ENCODE measurements at places on chromosomes 6 and 20.

GRCh38 chr6:63807056-63807455, 171.5 kb downstream of the PHF3 start:
- DNase-seq, result no peak

- DNase-seq, result peak; percentile 99
Observed at GRCh38 chr20:32474967-32475811, 109.9 kb downstream of the NOL4L start.

GRCh38 chr6:135465307-135465706, 32.2 kb downstream of the AHI1 start:
- no peak for DNase-seq

- DNase-seq, result no peak
Observed at GRCh38 chr6:83770910-83771309, 62.0 kb upstream of the SNAP91 start.

DNA sequence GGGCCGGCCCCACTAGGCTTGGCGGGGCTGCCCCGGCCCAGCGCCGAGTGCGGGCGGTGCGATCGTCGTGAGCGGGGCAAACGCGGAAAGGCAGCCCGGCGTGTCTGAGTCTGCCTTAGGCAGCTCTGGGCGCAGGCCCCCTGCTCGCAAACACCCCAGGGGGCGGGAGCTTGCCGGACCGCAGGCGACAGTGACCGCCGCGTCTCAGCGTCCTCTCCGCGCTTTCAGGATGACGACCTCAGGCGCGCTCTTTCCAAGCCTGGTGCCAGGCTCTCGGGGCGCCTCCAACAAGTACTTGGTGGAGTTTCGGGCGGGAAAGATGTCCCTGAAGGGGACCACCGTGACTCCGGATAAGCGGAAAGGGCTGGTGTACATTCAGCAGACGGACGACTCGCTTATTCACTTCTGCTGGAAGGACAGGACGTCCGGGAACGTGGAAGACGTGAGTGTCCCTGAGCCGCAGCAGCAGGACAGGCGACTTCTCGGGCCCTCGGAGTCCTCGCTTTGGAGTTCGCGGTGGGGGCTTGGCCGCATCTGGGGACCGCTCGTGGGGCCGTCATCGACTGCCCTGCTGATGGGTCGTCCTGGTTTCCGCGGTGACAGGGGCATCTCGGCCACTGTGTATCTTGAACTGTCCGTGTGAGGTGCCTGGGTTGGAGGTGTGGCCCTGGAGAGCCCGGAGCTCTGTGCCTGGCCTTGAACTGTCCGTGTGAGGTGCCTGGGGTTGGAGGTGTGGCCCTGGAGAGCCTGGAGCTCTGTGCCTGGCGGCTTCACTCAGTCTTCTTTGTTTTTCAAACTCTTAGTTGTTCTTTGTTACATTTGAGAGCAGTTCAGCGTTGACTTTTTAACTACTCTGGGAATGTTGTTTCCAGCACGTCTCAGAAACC, 786 bp downstream of the ADRM1 start:
- DNase-seq, result peak; percentile 47

DNA sequence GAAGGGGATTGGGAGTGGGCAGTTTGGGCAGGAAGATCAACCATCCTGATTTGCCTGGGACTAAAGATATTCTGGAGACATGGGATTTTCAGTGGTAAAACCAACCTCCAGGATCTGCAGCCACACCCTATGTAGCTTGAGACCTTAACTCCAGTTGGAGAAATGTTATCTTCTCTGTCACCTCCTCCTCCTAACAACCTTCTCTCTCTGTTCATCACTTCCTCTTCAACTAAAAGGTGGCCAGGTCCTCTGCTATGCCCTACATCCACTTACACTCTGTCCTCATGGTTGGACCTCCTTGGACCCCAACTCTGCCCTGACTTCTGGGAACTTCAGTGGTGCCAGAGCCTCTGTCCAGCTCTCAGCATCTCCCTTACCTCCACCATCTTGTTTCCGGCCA, 42.0 kb upstream of the SLC9A8 start:
- no peak for DNase-seq

GRCh38 chr20:62367136-62367632, at the start of gene LAMA5:
TSS of gene LAMA5 (minus strand) at chr20:62367312. CDS start at chr20:62367245, 67 bp downstream.
- peak; percentile 75 for DNase-seq

DNA sequence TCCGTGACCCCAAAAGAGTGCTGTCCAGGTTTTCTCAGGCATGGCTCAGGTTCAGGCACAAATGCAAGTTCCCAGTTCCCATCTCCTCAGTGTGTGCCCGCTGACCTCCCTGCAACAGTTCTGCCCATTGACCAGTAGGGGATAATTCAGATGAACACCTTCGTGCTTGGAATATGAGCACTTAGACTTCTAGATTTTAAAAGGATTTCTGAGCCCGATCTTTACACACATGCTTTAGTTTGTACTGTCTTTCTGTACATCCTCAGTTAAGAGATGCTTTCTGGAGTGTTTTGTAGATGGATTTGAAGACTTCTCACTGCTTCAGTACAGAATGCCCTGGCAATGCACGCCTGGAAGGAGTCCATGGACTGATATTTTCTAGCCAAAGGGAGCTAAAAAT, 239.6 kb upstream of the PLCB4 start:
- no peak for DNase-seq

- DNase-seq, result no peak
Observed at GRCh38 chr6:117498159-117498558, 15.7 kb downstream of the DCBLD1 start.

DNA sequence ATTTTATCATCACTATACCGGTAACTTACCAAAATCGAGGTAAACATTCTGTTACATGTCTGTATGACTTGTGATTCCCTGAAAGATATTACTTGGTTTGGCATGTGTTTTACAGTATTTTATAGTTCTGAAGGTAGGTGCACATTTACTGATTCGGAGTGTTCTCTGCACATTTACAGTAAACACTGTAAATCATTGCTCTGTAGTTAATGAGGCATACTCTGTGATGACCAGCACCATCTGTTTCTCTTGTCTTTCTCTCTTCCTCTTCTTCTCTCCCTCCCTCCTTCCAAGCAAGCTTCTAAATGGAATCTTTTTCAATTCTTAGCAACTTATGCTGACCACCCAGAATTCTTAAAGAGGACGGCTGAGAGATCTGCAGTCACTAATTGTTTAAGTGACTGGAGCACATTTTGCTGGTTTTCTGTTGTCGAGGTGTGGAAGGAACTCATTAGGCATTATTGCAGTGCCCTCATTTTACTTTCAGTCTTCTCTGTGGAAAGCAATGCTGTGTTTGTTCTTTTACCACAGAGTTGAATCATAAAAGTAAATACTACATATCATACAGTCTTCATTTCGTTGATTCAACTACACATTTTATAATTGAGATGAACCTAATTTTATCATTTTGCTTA, 126.5 kb downstream of the UTRN start:
- no peak for DNase-seq

GRCh38 chr20:44962483-44962882, 2.3 kb upstream of the TOMM34 start:
- DNase-seq, result no peak

DNA sequence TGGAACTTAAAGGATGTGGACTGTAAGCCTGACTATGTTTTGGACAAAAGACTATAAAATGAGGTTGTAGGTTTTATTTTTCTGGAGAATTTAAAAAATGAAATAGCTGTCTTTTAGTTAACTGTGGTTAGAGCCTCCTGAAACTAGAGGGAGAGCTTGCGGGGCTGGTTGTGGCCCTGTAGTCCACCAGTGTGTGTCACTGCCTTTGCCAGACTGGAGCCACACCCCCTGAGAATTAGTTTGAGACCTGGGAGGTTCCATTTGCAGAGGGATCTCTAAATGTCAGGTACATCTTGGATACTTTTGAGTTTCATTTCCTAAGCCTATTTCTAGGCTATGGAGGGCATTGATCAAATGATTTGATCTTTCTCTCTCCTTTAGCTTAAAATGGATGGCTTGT, 20.8 kb downstream of the ZC2HC1B start:
- no peak for DNase-seq

- no peak for DNase-seq
Observed at GRCh38 chr6:127276331-127276730, 9.7 kb downstream of the RNF146 start.

DNA sequence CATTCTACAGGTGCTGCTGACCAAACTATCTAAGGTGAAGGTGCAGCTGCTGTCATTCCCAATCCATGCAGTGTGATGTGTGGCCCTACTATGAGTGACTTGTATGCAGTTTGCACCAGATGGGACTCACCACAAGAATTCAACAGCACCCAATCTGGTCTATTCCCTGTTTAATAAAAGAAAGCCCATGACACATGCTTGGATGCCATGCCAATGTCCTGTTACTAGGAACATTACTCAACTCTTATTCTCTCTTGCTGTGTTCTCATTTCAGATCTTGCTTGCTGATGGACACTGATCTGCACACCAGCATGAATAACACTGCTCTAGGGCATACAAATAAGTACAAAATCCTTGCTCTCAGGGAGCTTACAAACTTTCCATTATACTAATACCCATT, 221.6 kb upstream of the CDYL start:
- no peak for DNase-seq

DNA sequence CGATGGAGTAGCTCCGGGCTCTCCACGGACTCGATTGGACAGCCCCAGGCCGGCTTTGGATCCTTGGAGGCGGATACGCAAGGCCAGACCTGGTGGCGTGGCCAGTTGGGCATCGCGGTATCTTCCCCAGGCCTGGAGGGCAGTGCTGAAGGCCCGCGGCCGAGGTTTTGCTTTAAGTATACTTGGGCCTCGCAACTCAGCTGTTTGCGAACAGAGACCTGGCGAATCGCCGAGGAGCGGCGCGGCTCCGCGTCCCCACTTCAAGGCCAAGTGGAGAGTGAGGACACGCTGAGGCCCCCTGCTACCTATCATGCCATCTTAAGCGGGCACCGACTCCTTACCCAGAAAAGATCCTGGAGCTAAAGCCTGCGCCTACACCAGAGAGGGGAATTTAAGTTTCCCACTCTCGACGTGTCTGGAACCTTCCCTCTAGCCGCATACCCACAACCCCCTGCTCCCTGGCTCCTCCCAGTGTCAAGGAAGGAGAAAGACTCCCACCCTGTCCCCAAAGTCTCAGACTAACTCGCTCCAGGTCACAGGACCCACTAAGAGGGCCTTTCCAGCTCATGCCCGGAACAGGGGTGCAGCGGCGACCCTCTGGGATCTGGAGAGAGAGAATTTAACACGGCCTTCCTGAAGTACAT, 4.1 kb downstream of the LINC00237 start:
- no peak for DNase-seq

DNA sequence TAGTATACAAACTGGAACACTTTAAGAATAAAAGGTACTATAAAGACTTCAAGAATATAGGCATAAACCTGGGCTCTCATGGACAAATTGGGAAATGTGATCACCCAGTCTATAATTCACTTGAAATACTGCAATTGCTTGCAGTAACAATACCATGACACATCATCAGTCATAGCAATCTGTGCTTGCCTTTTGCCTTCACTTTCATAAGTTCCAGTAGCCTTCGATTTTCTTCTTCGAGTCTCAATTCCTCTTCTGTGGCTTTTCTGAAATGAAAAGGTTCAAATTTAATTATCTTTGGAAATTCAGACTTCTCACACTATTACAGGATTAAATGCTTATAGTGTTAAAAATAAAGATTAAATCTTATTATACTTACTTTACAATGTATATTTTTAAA, 96.3 kb upstream of the ZBTB24 start:
- no peak for DNase-seq

- peak; percentile 5 for DNase-seq
Observed at GRCh38 chr6:32589596-32590449, at the start of gene HLA-DRB1. TSS of gene HLA-DRB1 (minus strand) at chr6:32589848. CDS start at chr6:32589742, 106 bp downstream.

DNA sequence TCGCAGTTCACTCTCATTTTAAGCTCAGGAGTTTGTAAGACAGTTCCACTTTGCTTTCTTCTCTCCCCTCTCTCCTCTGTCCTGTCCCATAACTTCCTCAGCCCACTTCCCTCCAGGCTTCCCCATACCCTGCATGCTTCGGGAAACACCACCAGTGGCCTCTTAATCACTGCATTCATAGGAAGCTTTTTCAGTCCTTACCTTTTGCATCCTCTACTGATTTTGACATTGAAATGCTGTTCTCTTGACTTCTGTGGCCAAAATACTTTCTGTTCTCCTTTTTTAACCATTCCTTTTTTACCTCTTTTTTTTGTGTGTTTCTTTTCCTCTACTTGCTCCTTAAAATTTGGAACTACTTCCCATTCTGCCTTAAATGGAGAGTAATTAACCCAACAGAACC, 69.7 kb downstream of the HIVEP1 start:
- DNase-seq, result no peak

DNA sequence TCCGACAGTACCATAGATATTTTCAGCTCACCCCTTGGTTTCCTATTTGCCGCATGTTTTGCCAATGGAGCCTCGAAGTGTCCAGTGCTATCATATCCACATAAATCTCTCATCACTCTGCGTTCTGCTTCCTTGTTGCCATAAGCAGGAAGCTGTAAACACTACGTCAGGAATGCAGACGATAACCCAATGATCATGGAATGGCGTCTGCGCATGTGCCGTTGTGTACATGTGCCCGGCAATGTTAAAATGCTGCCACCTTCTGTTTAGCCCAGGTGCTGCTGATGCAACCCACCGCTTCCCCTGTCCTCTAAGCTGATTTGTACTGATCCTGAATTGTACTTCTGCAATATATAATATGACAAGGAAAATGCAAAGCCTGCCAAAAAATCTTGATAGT, 607.5 kb downstream of the HDGFL1 start:
- DNase-seq, result no peak

- peak; percentile 79 for DNase-seq
Observed at GRCh38 chr20:44909872-44910689, at the start of gene PABPC1L. TSS of gene PABPC1L (plus strand) at chr20:44910060. CDS start at chr20:44910144, 84 bp downstream.

DNA sequence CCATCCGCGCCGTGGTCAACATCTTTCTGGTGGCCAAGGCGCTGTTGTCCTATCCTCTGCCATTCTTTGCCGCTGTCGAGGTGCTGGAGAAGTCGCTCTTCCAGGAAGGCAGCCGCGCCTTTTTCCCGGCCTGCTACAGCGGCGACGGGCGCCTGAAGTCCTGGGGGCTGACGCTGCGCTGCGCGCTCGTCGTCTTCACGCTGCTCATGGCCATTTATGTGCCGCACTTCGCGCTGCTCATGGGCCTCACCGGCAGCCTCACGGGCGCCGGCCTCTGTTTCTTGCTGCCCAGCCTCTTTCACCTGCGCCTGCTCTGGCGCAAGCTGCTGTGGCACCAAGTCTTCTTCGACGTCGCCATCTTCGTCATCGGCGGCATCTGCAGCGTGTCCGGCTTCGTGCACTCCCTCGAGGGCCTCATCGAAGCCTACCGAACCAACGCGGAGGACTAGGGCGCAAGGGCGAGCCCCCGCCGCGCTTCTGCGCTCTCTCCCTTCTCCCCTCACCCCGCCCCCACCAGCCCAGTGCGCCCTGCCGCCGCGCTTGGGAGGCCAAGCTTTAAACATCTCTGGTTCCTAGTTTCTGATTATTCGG, 4.0 kb downstream of the SLC32A1 start:
- DNase-seq, result no peak

GRCh38 chr6:42899871-42900270, 16.0 kb upstream of the PTCRA start:
- DNase-seq, result no peak
